ENCODE measurements at places on chromosomes 4 and X.

DNA sequence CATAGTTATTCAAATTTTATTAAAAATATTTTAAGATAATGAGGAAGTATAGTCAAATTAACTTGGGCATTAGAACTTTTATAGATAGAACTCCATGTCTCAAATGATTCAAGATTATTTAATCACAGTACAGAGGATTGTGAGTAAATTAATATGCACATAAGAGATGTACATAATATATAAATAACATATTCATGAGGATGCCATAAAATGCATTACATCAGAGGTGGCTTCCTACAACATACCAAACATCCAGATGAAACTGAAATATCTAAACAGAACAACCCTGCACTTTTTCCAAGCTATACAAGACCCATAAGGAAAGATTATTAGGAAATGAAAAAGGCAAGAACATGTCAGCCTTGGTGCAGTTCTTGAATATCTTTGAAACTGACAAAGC, 91.3 kb upstream of the NAP1L5 start:
- DNase-seq: no peak

GRCh38 chr4:165779950-165780670, 92.9 kb upstream of the TLL1 start:
- DNase-seq: no peak

DNA sequence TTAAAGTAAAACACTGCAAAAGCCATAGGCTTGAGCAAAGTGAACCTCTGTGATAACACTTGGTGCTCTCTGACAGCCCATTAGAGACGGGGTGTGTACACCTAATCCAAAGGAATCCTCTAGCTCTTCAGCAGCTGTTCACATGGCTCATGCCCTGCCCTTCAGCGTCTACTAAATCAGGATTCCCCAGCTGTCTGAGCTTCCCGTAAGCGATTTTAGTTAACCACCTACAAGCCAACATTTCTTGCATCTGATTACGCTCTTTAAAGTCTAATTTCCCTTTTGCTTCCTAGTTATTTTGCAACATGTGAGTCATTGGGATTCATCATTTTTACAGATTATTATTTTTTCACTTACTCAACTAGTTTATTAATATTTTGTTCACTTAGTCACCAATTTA, 6.5 kb downstream of the DMD start:
- DNase-seq: no peak

DNA sequence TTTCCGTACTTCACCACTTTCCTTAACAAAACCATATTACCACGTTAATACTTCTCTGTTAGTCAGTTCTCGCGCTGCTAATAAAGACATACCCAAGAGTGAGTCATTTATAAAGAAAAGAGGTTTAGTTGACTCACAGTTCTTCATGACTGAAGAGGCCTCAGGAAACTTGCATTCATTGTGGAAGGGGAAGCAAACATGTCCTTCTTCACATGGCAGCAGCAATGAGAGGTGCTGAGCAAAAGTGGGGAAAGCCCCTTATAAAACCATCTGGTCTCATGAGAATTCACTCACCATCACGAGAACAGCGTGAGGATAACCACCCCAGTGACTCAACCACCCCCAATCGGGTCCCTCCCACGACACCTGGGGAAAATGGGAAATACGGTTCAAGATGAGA, 289.8 kb upstream of the CLNK start:
- DNase-seq: no peak

DNA sequence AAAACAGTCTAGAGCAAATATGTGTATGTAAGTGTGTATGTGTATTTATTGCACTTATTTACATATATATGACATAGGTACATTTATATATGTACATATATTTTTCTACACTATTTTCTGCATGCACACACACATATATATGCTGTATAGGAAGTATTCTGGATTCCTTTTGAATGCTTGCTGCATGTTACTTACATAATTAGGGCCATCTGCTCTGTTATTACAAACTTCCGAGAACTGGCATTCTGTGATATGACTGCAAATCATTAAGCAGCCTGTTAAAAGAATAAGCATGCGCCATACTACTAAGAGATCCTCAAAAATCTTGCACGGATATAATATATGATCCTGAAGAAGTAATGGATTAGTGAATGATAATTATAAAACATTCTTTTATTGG, 1157.6 kb upstream of the TENM3 start:
- no peak for DNase-seq

- no peak for DNase-seq
Measured at GRCh38 chr4:183553601-183554345, 48.9 kb downstream of the ING2 start.

DNA sequence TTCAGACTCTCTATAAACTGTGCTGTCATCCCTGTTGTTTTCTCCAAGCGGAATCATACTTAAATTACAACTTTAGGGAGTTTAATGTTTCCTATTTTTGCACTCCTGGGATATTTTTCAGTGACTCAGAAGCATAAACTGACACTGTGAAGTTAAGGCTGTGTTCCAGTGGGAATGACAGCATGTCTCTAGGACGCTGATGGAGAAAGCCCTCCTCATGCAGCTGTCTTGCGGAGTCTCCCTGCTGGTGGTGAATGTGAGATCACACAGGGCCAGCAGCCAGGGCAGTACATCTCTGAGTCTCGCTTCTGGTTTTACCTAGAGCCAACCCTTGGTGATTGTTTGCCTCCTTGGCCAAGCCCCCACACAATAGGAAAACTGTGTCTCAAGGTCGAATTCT, 53.3 kb downstream of the NFKB1 start:
- no peak for DNase-seq

DNA sequence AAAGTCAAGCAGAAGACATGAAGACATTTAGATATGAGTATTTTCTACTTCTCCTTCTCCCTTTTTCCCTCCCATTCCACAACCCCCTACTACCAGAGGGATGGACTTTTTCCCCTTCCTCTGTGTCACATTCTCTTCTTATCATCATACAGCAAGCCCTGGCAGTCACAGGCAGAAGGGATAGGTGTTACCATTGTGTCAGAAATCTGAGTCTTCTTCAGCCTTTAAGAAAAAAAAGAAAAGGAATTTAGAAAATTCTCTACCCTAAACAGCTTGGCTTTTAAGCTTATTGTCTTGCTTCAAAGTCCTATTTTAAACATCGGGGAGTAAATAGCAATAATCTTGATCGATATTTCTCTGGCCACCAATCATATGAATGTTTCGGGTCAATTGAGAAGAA, 30.9 kb upstream of the ADH1C start:
- no peak for DNase-seq

- DNase-seq: peak; percentile 33
Measured at GRCh38 chrX:101287402-101287801, 3.7 kb downstream of the TAF7L start.

DNA sequence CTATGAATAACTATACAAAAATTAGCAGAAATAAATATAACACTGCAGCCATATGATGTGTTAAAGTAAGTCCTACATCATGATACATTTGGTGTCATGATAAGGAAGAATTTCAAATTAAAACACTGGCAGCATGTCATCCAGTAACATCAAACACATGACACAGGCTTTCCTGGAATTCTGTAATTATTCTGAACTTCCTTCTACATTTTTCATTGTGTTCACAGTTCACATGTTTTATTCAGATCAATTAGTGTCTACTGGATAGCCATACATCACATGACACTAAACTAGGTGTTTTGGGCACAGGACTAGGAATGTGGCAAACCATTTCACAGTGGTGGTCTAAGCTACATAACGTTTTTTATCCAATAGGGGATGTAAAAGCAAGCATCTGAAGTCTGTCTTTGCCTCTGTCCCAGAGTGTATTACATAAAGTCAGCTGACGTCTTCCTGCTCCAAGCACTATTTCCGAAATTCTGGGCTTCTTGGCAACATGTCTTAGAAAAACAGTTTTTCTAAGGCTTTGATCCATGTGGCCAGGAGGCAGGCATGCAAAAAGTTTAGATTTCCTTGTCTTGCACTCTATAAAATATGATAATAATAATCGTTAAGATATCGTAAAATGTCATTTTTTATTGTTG, 707.9 kb downstream of the CENPC start:
- DNase-seq: no peak

DNA sequence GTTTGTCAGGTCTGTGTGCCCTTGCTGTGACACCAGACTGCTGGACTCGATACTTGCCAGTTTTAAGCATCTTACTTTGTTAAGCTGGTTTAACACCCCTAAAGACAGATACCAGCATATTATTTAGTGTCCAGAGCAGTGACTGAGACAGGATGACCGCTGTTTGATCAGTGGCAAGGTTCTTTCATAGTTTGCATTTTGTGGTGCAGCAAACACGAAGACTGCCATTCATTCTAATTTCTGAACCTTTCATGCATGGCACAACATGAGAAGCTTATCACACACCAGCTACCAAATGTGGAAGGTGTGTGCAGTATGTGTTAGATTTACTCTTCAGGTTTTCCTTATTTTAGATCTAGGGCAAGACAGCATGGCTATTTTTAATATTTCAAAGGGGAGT, 28.2 kb downstream of the JADE1 start:
- DNase-seq: no peak

GRCh38 chrX:150450519-150451177, 87.5 kb downstream of the MAMLD1 start:
- DNase-seq: no peak

GRCh38 chr4:104591510-104591911, 96.8 kb upstream of the CXXC4 start:
- peak; percentile 87 for DNase-seq

DNA sequence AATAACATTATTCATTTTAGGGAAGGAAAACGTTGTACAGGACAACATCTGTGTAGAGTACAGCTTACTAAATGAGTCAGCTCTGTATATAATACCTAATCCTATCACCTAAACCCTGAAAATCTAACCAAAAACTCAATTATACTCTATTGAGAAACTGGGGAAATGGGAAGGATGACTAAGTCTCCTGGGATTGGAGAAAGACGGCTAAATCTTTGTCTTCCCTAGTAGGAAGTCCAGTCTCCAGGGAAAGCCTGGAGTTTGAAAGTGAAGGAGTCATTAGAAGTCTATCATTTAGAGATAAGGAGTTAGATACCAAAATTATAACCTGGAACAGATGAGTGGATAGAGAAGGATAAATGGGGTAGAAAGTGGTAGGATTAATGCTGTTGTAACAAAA, 286.5 kb downstream of the STK32B start:
- no peak for DNase-seq

DNA sequence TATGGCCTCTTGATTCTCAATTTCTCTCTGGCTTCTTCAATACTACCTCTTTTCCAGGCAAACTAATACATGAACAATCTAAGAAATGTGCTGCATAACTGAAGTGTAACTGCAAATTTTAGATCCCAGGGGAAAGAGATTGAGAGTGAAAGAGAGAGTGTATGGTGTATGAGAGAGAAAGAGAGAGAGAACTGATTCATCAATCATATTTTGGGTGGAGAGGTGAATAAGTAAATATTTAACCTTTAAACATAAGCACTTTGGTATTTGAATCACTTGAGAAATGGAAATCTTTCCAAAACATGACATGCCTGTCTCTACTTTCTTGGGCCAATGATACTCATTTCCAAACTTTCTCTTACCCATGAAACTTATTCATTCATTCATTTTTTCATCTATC, 147.2 kb upstream of the DIPK2B start:
- no peak for DNase-seq

DNA sequence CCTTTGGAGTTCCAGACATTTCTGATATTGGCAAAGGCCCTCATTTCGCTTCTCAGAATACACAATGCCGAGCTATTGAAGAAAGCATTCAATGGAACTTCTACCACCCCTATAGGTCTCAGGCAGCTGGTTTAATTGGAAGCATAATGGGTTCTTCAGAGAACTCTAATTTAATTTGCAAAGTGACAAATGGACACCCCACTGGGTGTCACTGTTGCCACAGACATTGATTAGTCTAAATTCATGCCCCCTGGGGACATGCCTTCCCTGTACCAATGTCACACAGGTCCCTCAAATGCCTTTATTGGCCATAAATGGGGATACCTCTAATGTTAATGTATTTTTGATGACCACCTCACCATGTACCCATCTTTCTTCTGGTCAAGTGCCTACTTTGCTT, 22.9 kb upstream of the TMEM255A start:
- DNase-seq: no peak

DNA sequence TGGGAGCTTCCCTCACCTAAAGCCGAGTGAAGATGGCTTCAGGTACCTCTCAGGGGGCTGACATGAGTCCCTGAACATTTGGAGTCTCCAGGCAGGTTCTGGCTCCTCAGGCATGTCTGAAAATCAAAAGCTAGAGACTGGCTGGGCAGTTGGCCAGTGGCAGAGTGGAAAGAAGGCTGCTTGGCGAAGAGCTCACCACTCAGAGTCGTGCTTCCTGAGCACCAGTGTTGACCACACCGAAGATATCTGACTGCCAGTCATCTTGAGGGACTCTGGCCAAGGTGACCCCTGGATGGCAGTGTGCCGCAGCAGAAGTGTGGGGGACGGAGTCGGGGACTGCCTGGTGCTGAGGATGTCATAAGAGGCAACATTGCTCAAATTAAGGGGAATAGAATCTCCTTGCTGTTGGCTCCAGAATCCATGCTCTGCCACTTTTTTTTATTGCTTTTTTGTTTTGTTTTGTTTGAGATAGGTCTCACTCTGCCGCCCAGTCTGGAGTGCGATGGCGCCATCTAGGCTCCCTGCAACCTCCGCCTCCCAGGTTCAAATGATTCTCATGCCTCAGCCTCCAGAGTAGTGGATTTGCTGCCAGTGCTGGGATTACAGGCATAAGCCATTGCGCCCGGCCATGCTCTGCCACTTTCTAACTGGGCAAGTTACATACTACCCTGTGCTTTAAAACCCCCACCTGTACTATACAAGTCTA, 172.5 kb upstream of the GATB start:
- DNase-seq: no peak

DNA sequence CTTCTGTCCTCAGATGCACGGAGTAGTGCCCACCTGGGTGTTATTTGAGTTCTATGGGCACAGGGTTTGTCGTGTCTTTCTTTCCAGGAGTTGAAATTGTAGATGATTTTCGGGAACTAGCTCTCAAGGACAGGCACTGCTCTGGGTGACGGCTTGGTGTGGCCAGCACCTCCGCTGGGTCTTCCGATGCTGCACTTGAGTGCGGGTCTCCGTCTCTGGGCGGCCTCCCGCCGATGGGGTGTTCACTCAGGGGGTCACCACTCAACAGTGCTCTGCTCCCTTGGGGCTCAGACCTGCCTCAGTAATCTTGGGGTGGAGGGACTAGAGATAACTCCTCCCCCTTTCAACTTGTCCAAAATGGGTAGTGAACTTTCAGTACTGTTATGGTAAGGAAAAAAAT, 2.5 kb downstream of the ZFP92 start:
- DNase-seq: no peak

- DNase-seq: no peak
Measured at GRCh38 chr4:140621161-140621560, 52.4 kb upstream of the UCP1 start.

- DNase-seq: no peak
Measured at GRCh38 chr4:2337896-2338295, 76.0 kb upstream of the MXD4 start.

DNA sequence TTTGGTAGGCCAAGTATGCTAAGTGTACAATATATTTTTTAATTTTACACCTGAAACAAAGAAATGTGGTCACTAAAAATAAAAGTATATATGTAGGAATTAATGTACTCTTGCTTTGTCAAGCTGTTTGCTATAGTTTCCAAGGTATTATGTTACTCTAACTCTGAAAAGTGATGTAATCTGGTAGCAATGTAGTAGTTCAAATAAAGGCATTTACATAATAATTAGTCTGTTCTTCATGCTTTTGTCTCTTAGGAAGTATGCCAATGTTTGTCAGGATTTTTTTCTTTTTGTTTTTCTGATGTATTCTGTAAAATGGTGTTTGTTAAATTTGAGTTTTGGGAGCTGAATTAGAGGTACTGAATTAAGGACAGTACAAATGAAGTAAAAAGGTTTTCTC, 89.5 kb downstream of the PLS3 start:
- DNase-seq: no peak
